ENCODE measurements at places on chromosomes 6 and 20. TPM values are rescaled to one million over a fixed set of nuclear protein-coding genes. Genes with fewer than 3 reads are reported as not detected.
A peak's percentile ranks its signal among the peaks of the same experiment; 100 is the strongest.

DNA sequence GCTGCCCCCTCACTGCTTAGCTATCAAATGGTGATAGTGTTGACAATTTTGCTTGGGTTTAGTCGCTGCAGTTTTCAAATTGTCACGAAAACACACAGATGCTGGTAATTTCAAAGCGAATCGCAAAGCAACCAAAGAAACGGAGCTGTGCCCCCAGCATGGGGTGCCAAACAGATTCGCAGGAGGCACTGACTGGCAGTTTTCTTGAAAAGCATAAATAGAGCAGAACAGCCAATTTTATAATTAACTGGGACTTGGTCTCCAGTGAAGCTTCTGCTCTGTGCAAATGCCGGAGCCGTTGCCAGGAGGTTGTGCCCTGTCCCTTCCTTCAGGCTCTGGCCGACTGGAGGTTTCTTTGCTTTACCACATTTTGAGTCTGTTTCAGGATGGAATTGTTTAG is 18.8 kb downstream of the ARHGAP40 start:
- H3K4me1 ChIP-seq = no peaks in the 10 kb centered on the region
- no peak overlapping the region for H3K27ac ChIP-seq
- DNase-seq = no peak
- no peaks in the 10 kb centered on the region for H3K27me3 ChIP-seq

GRCh38 chr6:67812125-67812524 is 823.0 kb upstream of the ADGRB3 start:
- no peaks in the 10 kb centered on the region for H3K4me1 ChIP-seq
- H3K27ac ChIP-seq = no peak overlapping the region
- DNase-seq = no peak
- no peak overlapping the region for H3K4me3 ChIP-seq
- H3K27me3 ChIP-seq = no peaks in the 10 kb centered on the region
- no peaks in the 10 kb centered on the region for H3K36me3 ChIP-seq

Gene SLC12A5
- 5.2 TPM for total RNA-seq

Gene THBS2
- 58.4 TPM for total RNA-seq

DNA sequence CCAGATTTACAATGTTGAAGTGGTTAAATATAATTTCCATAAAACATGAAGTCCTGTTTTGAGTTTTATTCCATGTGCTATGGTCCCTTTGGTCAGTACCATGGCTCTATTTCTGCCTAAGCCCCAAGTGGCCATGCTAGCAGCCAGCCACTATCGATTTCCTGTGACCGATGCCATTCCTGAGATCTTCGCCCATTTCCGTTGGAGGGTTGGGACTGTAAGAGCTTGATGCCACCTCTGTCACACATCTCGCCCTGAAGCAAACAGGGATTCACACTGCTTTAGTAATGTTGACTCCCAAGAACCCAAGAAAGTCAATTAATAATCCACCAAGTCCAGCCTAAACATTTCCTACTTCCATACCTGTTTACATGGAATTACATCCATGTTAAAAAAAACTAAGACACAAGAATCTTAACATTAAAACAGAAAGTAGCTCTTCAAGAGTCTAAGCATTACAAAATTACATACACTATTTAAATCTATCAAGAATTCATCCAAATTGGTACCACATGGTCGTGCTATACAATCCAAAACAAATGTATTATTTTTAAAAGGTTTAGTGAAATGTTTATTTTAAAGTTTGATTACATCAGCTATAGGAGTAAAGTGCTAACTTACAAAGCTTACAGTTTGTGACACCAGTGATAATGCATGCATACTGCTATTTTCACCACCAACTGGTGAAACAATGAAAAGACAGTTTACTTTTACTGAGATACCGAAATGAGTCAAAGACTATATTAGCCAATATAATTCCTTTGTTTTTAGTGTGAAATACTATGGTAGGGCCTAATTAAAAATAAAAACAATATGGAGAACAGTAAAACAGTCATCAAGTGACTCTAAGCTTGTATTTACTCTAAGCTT is 2.5 kb downstream of the RBM39 start:
- peak overlapping the region; percentile 99 for H3K27ac ChIP-seq
- H3K4me3 ChIP-seq = peak overlapping the region; percentile 79
- H3K36me3 ChIP-seq = no peaks in the 10 kb centered on the region
- peaks cover 14% of the 10 kb centered on the region for H3K4me1 ChIP-seq

- no peaks in the 10 kb centered on the region for H3K27me3 ChIP-seq
- H3K4me3 ChIP-seq = no peak overlapping the region
- H3K36me3 ChIP-seq = no peaks in the 10 kb centered on the region
- no peak for DNase-seq
- H3K4me1 ChIP-seq = peaks cover 13% of the 10 kb centered on the region
Measured at GRCh38 chr20:51512645-51513044, 29.9 kb downstream of the NFATC2 start.

Gene RARS2
- 20.6 TPM for total RNA-seq

Gene VARS2
- 22.6 TPM for total RNA-seq

- peak overlapping the region; percentile 38 for H3K27ac ChIP-seq
- no peaks in the 10 kb centered on the region for H3K36me3 ChIP-seq
- H3K27me3 ChIP-seq = no peaks in the 10 kb centered on the region
- no peak for DNase-seq
- H3K4me1 ChIP-seq = peaks cover 31% of the 10 kb centered on the region
- H3K4me3 ChIP-seq = no peak overlapping the region
Measured at GRCh38 chr6:6620766-6621425, 32.4 kb downstream of the LY86 start.

Gene MYMX
- not detected for total RNA-seq

Gene SLCO4A1
- 73.7 TPM for total RNA-seq

GRCh38 chr6:69801225-69801624 is 4.4 kb upstream of the LMBRD1 start:
- no peaks in the 10 kb centered on the region for H3K27me3 ChIP-seq
- no peak overlapping the region for H3K4me3 ChIP-seq
- DNase-seq = no peak

Gene CNBD2
- 12.9 TPM for total RNA-seq

- no peak for DNase-seq
- H3K4me3 ChIP-seq = no peak overlapping the region
- H3K27me3 ChIP-seq = no peaks in the 10 kb centered on the region
- H3K27ac ChIP-seq = no peak overlapping the region
- H3K36me3 ChIP-seq = no peaks in the 10 kb centered on the region
- H3K4me1 ChIP-seq = no peaks in the 10 kb centered on the region
Measured at GRCh38 chr6:159586684-159587083, 106.4 kb downstream of the SOD2 start.

GRCh38 chr20:4170621-4171537 is 155.5 kb upstream of the RNF24 start:
- H3K36me3 ChIP-seq = no peaks in the 10 kb centered on the region
- H3K27ac ChIP-seq = peak overlapping the region; percentile 73
- DNase-seq = no peak

Gene BPIFA1
- not detected for total RNA-seq

DNA sequence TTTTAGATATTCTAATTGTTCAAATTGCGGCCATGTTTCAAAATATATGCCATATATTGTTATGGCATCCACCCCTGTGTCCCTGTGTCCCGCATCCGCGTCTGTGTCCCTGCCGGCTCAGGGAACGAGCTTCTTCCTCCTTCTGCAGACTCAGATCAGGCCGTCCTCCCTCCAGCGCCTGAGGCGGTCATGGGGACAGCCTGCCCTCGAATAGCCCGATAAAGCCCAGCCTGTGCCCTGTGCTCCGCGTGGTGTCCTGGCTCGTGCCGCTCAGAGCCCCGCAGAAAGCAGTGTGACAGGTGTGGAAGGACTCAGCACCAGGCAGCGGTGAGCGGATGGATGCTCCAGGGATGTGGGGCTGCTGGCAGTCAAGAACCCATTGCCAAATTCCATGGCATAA is 663.4 kb upstream of the DEFB115 start:
- H3K4me1 ChIP-seq = no peaks in the 10 kb centered on the region
- H3K27me3 ChIP-seq = no peaks in the 10 kb centered on the region
- no peak for DNase-seq
- no peaks in the 10 kb centered on the region for H3K36me3 ChIP-seq

DNA sequence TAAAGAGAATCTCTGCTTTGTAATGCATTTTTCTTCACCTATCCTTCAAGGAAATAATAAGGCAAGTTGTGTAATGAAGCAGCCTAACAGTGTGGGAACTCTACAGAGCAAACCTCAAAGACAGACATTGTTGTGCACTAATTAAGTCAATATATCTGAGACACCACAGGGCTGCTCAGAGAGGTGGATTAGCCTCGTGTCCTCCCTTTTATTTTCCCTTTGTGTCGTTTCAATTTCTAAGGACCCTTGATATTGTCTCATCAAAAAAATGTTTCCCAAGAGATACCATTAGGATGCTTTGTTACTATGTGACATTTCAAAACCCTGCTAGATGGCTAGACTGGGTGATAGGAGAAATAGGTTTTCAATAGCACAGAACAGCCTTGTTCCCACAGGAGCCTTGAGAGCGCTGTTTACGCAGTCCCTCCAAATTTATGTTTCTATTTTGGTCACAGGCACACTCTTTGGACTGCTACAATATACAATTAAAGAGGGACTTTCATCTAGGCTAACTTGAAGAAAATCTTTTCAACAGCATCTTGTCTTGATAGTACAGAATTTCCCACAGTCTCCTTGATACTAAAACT is 23.1 kb downstream of the UBE3D start:
- H3K4me3 ChIP-seq = no peak overlapping the region
- H3K4me1 ChIP-seq = no peaks in the 10 kb centered on the region
- no peak for DNase-seq
- H3K36me3 ChIP-seq = no peaks in the 10 kb centered on the region
- H3K27me3 ChIP-seq = no peaks in the 10 kb centered on the region

Gene CLDN20
- 2.9 TPM for total RNA-seq

Gene KIF13A
- total RNA-seq = 31.8 TPM

Gene CFB
- total RNA-seq = 18.9 TPM

DNA sequence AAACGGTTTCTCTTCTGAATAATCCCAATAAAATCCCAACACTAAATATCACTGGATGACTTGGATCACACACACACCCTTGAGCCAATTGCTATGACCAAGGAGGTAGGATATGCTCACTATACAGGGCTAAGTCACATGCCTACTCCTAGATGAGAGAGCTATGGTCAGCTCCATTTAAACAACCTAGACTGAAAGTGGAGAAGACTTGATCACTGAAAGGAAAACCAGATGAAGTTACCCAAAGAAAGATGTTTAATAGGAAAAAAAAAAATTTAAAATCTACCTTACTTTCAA is 18.9 kb upstream of the COL19A1 start:
- H3K36me3 ChIP-seq = no peaks in the 10 kb centered on the region
- H3K4me1 ChIP-seq = no peaks in the 10 kb centered on the region
- DNase-seq = no peak
- H3K27me3 ChIP-seq = no peaks in the 10 kb centered on the region
- H3K4me3 ChIP-seq = no peak overlapping the region

Gene HLA-DPA1
- 83.7 TPM for total RNA-seq

DNA sequence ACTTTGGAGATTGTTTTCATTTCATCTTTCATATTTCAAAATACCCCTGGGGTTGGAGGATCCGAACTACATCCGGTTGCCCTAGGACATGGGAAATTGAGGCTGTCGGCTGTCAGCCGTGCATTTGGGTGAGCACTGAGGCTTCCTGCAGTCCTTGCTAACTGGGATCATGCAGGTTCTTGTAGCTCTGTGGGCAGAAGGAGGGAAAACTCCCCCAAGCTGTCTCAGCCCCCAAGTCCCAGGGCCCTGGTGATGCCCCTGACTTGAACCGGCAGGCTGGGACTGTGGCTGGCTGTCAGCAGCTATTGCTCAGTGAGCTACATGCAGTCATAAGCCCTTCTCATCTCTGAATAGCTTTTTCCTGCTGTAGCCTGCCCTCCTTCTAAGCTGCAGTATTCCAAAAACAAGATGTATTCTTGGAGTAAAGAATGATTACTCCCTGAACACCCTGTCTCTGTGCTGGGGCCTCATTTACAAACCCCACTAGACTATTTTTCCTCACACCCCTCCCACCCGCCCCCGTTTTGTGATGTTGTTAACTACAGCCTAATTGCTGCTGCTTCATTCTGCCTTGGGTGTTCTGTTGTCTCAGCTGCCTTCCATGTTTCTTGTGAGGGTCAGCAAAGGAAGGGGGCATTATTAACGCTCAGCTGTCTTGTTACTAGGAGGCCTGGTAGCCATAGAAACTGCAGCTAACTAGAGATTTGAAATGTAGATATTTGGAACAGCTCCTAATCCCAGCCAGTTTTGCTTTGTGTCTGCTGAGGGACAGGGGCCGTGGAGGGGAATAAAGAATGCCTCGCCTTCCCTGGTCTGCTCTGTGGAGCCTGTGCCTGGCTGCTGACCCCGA is 18.1 kb downstream of the MTRES1 start:
- no peaks in the 10 kb centered on the region for H3K27me3 ChIP-seq
- peaks cover 6% of the 10 kb centered on the region for H3K4me1 ChIP-seq
- peak overlapping the region; percentile 13 for H3K27ac ChIP-seq
- no peak for DNase-seq
- peaks cover 73% of the 10 kb centered on the region for H3K36me3 ChIP-seq

DNA sequence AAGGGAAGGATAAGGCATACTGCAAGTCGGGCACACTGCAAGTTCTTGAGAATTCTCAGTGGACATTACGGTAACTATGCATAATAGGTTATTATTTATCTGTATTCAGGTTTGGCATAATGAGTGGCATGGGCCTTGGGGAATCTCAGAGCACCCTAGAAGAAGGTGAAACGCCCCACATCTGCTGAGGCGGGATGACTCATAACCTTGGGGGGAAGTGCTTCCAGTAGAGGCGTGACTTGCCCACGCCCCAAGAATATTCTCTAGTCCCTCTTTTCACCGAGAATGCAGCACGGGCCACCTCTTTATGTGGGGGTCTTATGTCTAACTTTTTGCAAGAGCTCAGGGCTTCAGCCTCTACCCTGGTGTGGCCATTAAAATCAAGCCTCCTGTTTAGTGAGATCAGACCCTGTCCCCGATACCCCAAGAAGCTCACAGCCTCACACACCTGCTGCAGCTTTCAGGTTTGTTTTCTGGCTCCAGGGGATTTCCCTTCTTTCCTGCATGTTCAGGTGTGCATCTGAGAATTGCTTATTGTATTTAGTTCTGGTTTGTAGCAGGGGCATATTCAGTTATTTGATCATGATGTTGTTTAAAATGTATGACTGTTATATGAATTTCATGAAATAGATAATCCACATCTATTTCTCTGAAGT is 19.1 kb downstream of the ZFP64 start:
- H3K27me3 ChIP-seq = no peaks in the 10 kb centered on the region
- no peaks in the 10 kb centered on the region for H3K4me1 ChIP-seq
- no peak for DNase-seq
- peaks cover 2% of the 10 kb centered on the region for H3K36me3 ChIP-seq

Gene PDE10A
- 5.9 TPM for total RNA-seq

GRCh38 chr20:31925631-31926030 is 26.2 kb downstream of the PDRG1 start:
- H3K4me3 ChIP-seq = no peak overlapping the region
- no peaks in the 10 kb centered on the region for H3K4me1 ChIP-seq
- H3K27me3 ChIP-seq = no peaks in the 10 kb centered on the region
- DNase-seq = no peak

All from tibial nerve (tissue), 4 donors.